Activated CD8-positive, alpha-beta memory T cell treated with anti-CD3 and anti-CD28 coated beads, Interleukin-2, amount 50 U/mL, for 4 hours (primary cell): ENCODE measurements at places on chromosomes 2 and 18.
A peak's percentile ranks its signal among the peaks of the same experiment; 100 is the strongest.

GRCh38 chr2:121906170-121906569 lies 150.7 kb downstream of the TSN start:
- DNase-seq: no peak

GRCh38 chr2:126275098-126275497 lies 380.9 kb upstream of the GYPC start:
- DNase-seq: no peak

DNA sequence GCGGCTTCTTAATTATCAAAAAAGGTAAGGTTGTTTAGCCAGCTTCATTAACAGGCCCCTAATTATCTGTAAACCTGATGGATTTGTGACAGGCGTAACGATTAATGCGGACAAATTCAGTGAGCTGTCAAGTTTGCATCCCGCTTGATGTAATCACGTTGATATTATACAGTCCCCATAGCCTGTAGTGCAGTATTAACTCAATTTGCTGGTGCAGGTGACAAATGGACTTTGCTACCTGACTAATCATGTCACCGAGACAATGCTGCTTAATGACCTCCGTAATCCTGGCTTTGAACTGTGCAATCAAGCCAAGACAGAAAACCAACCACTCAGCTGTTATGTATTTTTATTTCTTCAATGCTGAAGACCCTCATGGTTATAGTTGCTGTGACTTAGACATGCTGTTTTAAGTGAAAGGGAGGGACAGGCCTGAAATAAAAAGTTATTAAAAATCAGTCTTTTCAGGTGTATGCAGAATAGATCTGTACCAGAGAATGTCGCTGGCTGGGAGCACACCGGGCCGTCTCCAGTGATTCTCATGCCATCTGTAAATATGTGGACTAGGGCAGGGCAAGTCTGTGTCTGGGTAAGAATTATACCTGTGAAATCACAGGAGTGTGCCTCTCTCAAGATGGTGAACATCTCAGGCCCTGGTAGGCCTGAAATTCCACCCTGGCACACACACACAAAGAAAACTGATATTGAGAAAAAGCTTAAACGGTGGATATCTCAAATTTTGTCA lies 4.3 kb downstream of the TSHZ1 start:
- no peak for DNase-seq

GRCh38 chr2:3639015-3639630 lies 18.9 kb upstream of the ALLC start:
- DNase-seq: no peak

DNA sequence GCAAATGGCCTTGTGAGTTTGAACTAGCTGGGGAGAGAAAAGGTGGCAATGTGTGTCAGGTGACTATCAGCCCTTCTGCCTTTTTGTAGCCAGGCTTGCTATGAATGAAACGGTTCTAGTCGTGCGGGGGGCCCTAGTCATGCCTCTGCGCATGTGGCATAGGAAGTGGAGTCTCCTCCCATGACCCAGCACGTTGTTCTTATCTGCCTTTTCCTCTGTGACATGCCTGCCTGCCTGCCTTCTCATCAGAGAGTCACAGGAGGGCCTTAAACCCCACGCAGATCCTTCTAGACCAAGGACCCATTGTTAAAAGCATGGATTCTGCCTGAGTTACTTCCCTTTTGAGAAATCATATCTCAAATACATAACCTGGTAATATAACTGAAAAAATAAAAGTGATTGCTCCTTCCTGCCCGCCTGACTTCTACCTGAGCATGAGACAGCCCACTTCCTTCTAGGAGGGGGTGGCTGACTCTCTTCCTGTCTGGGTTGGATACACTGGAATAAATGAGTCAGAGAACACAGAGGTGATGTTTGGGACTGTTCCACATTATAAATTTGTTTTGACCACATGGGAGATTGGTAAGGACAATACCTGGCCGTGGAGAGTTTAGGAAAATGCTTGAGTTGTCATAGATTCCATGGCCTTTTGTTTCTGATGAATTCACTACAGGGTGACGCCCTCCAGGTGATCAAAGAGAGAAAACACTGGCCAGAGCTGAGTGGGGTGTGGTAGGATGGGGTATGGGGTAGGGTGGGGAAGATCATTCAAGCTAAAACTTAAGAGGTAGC lies 49.8 kb downstream of the FBLN7 start:
- peak; percentile 75 for DNase-seq

GRCh38 chr2:193542762-193543161 lies 1348.0 kb upstream of the TMEFF2 start:
- no peak for DNase-seq

DNA sequence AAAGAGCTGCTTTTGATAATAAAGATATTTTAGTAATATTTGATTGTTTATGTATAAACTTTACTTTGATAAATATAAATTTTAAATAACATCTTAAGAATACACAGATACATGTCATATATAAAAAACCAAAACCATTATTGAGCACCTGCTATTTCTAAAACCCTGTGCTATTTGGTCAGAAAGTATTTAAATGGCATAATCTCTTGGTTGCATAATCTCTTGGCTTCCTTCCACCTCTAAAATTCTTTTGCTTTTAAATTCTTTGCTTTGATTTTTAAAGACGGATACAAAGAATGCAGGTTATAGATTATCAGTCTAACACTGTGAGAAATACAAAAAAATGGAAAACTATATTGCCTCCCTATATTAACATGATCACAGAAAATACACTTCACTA lies 36.9 kb downstream of the ACMSD start:
- DNase-seq: no peak
